Fibroblast of the aortic adventitia (primary cell): ENCODE measurements at places on chromosomes 5 and 9. TPM values are rescaled to one million over a fixed set of nuclear protein-coding genes. Genes with fewer than 3 reads are reported as not detected.
A peak's percentile ranks its signal among the peaks of the same experiment; 100 is the strongest.

DNA sequence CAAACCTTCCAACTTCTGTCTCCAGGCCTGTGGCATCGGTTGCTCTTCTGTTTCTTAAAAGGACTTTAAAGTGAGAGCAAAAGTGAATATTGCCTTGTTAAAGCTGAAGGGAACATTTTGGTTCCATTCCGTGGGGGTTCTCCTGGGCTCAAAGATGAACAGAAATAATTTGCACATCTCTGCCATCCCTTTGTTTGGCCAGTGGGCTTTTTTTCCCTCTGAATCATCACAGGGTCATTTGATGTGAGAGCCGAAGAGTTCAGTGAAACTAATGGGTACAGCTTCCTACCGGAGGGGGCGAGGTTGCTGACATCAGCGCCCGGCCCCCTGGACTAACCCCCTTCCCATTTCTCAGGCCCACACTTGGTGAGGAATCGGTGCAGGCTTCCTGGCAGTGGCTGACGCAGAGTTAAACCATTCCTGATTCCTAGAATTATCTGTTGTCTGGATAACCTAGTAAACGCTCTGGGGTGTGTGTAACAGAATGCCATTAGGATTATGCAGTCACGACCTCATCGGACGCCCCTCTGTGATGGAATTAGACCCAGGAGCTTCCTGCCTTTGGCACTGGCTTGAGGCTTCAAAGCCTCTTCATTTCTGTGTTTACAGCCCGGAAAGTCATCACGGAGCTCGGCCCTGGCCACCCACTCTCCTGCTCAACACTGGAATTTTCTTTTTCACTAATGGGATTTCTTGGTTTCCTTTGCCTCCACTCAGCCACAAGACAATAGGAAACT, 61.6 kb upstream of the RPL26L1 start:
- peak; percentile 92 for DNase-seq

DNA sequence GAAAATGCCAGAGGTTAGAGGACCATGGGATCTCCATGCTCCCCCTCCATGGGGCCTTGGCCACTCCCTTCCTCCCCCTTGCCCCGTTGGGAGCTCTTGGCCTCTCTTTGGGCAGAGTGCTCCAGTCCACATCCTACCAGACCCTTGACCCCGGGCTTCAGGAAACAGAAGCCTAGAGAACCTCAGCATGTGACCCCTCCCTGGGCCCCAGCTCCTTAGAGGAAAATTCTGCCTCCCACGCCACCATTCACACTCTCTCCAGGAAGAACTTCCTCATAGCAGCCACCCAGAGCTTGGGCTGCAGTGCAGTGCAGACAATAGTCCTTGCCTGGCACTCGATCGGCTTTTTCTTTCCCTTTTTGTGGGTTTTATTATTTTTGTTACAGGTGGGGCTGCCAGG, 6.0 kb downstream of the LHX6 start:
- no peak for DNase-seq

DNA sequence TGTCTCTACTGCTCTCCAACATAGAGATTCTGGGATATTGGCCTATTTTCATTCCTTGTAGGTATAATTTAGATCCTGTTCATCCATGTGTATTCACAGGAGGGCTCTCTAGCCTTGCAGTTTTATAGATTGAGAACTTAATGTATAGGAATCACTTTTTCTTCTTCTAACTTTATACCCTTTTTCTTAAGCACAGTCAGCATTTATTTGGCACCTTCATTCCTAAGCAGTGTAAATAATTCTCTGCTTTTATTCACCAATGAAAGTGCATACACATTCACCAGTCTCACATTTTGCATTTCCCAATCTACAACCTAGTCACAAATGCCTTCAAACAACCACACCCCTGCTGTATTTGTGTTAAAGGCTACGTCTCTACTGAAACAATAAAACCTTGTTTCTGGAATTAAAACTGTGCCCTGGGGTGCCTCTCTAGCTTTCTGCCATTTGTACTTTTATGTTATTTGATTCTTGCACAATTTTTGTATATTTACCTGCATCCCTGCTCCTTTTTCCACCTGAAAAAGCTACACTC, 49.3 kb downstream of the NREP start:
- no peak for DNase-seq

LIX1 gene
- total RNA-seq, result not detected in 2 replicates

DNA sequence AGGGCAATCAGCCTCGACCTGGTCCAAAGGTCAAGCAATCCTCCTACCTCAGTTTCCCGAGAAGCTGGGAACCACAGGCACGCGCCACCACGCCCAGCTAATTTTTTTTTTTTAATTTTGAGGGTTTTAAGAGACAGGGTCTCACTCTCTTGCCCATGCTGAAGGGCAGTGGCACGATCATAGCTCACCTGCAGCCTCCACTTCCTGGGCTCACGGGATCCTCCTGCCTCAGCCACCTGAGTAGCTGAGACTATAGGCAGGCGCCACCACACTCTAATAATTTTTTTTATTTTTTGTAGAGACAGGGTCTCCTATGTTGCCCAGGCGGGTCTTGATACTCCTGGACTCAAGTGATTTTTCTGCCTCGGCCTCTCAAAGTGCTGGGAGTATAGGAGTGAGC, 1.6 kb downstream of the UIMC1 start:
- no peak for DNase-seq
